CD4-positive, alpha-beta memory T cell (primary cell): ENCODE measurements at places on chromosomes 2 and 18. TPM values are rescaled to one million over a fixed set of nuclear protein-coding genes. Genes with fewer than 3 reads are reported as not detected.
A peak's percentile ranks its signal among the peaks of the same experiment; 100 is the strongest.

Gene OBSL1
- not detected for total RNA-seq

Gene WBP1
- total RNA-seq = 109 TPM

Gene SERPINB12
- not detected for total RNA-seq

Gene MYOM1
- total RNA-seq = 4.2 TPM

Gene EGR4
- not detected for total RNA-seq

Gene PCARE
- total RNA-seq = not detected

Gene NR4A2
- total RNA-seq = 2.1 TPM

Gene SH2D6
- total RNA-seq = 1.5 TPM

Gene LRRTM1
- total RNA-seq = not detected

Gene L3MBTL4
- 0.53 TPM for total RNA-seq

Gene CIB4
- not detected for total RNA-seq

DNA sequence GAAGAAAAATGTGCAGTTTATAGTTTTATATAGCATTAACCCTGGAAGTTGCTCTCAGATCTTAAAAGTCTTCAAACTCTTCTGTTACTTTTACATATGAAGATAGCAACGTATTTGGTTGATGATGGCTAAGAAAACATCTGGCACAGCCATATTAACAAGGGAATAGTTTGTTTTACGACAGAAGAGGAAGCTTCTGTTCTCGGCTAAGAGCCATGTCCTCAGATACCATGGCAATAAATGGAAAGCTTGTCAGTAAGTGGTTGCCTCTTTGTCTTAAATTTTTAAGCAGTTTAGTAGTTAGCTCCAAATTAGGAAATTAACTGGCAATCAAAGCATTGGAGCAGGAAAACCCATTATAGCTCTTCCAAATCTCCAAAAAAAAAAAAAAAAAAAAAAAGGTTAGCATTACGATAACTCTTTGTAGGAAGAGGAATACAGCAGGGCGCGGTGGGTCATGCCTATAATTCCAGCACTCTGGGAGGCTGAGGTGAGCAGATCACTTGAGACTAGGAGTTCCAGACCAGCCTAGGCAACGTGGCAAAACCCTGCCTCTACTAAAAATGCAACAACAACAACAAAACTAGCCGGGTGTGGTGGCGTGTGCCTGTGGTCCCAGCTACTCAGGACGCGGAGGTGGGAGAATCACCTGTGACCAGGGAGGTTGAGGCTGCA lies 4.5 kb upstream of the STON1 start:
- DNase-seq = no peak
- H3K4me1 ChIP-seq = peaks cover under 1% of the 10 kb centered on the region
- H3K36me3 ChIP-seq = no peaks in the 10 kb centered on the region
- no peak overlapping the region for H3K4me3 ChIP-seq

DNA sequence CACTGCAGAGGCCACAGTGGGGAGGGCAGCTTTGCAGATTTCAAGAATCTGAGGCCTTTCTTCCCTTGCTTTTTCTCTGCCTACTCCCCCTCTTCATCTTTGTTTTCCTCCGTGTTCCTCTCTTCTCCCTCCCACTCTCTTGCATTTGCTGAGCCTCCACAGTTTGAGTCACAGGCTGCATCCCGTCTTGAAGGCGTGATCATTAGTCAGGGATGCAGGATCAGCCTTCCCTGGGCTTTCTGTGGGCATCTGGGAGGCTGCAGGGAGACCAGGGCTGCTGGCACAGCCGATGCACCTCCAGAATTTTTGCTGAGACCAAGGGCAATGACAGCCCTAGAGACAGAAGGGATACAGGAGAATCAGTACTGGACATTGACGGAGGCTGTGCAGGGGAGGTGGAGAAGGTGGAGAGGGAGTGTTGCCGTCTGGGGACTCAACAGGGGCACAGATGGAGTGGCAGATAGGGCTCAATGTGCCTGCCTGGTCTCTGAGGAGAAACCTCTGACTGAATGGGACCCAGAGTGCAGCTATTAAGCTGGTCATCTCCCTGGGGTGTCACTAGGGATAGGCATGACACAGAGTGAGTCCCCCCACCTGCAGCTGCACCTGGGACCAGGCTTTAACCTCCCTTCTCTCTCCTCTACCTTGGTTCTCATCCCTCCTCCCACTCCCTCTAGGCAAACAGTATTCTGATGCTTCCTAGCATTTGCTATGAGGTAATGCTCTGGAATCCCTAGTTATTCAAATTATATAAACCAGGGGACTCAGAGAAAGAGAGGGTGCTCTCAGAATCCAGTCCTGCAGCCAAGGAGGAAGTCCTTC lies 29.0 kb upstream of the DNAJC27 start:
- no peaks in the 10 kb centered on the region for H3K27me3 ChIP-seq
- H3K27ac ChIP-seq = no peak overlapping the region
- no peak for DNase-seq
- no peaks in the 10 kb centered on the region for H3K36me3 ChIP-seq
- H3K4me1 ChIP-seq = no peaks in the 10 kb centered on the region
- H3K4me3 ChIP-seq = no peak overlapping the region

- peak overlapping the region; percentile 18 for H3K4me3 ChIP-seq
- H3K36me3 ChIP-seq = no peaks in the 10 kb centered on the region
- no peak for DNase-seq
Measured at GRCh38 chr2:136135462-136135861, 17.5 kb upstream of the CXCR4 start.

DNA sequence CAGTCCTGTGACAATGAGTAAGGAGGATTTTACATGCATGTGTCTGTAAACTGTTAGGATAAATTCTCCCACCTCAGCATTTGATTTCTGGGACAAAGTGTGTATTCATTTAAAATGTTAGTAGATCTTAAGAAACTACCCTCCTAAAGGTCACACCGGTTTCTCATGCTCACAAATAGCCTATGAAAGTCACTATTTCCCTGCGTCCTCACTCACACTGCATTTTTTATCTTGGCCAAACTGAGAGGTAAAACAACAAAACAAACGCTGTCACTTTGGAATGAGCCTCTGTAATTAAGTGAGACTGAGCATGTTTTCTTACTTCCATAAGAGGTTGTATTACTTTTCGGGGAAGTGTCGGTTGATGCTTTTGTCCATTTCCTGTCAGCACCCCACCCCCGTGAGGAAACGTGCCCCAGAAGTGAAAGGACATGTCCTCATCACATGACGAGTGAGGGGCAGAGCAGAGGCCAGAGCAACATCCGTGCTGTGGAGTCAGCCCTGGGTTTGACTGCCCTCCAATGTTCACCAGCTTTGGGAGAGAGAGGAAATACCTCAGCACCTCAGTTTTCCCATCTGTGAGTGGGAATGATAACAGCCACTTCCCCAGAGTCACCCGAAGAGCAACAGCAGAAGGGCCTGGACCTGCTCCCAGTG lies 3.1 kb downstream of the GYPC start:
- H3K36me3 ChIP-seq = no peaks in the 10 kb centered on the region
- H3K4me3 ChIP-seq = peak overlapping the region; percentile 70
- peak overlapping the region; percentile 78 for H3K27ac ChIP-seq
- no peaks in the 10 kb centered on the region for H3K27me3 ChIP-seq
- peak; percentile 62 for DNase-seq

GRCh38 chr18:7358989-7359726 lies 128.3 kb downstream of the LRRC30 start:
- no peak for DNase-seq
- no peaks in the 10 kb centered on the region for H3K4me1 ChIP-seq
- H3K27me3 ChIP-seq = no peaks in the 10 kb centered on the region
- H3K36me3 ChIP-seq = no peaks in the 10 kb centered on the region

- H3K36me3 ChIP-seq = no peaks in the 10 kb centered on the region
- no peak for DNase-seq
- H3K27me3 ChIP-seq = no peaks in the 10 kb centered on the region
Measured at GRCh38 chr2:15931950-15932349, 8.4 kb upstream of the MYCN start.

- no peak for DNase-seq
- H3K4me3 ChIP-seq = no peak overlapping the region
- H3K27me3 ChIP-seq = no peaks in the 10 kb centered on the region
- H3K4me1 ChIP-seq = no peaks in the 10 kb centered on the region
- H3K27ac ChIP-seq = no peak overlapping the region
- H3K36me3 ChIP-seq = no peaks in the 10 kb centered on the region
Measured at GRCh38 chr2:235286622-235287374, 207.0 kb upstream of the AGAP1 start.

DNA sequence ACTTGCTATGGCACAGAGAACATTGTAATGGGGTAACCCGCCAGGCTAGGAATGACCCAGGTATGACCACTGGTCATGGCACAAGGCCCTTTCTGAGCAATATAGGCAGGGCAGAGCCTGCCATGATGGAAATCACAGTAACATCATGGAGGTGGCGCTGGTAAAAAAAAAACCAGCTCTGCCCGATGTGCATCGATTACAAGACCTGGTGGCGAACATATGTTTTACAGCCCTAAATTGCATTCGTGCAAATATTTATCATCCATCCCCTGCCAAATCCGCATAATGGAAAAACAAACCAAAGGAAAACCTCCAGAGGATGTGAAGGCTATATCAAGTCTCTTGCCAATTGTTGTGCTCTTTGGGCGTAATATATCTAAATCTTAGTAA lies 60.6 kb downstream of the SEMA4F start:
- no peak overlapping the region for H3K4me3 ChIP-seq
- peaks cover 15% of the 10 kb centered on the region for H3K27me3 ChIP-seq
- no peak overlapping the region for H3K27ac ChIP-seq
- H3K36me3 ChIP-seq = no peaks in the 10 kb centered on the region

- DNase-seq = peak; percentile 41
- H3K27me3 ChIP-seq = no peaks in the 10 kb centered on the region
- peak overlapping the region; percentile 98 for H3K27ac ChIP-seq
- peaks cover 15% of the 10 kb centered on the region for H3K36me3 ChIP-seq
- peak overlapping the region; percentile 78 for H3K4me3 ChIP-seq
- peaks cover 52% of the 10 kb centered on the region for H3K4me1 ChIP-seq
Measured at GRCh38 chr2:234495251-234496054, 1.4 kb downstream of the ARL4C start.

- H3K27ac ChIP-seq = no peak overlapping the region
- H3K36me3 ChIP-seq = no peaks in the 10 kb centered on the region
- no peak for DNase-seq
- H3K27me3 ChIP-seq = no peaks in the 10 kb centered on the region
Measured at GRCh38 chr2:41414486-41415230, 633.2 kb upstream of the PKDCC start.

DNA sequence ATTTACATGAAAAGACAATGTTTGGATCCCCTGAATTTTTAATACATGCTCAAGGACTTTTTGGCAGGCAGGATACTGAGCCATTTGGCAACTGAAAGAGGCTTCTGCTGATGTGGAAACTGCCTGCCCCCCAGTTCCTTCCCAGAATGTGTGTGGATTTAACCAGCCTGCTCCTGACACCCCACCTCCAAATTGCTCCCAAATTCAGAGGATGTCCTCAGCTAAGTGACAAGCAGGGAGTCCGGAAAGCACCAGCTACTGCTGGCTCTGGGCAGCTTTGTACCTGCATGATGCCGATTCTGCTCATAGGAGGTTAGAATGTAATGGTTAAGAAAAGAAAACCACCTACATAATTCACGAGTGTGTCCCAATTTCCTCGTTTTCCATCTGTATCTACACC lies 197.5 kb downstream of the CDH20 start:
- no peak overlapping the region for H3K4me3 ChIP-seq
- H3K27me3 ChIP-seq = no peaks in the 10 kb centered on the region
- H3K4me1 ChIP-seq = no peaks in the 10 kb centered on the region
- DNase-seq = no peak
- no peak overlapping the region for H3K27ac ChIP-seq
- H3K36me3 ChIP-seq = no peaks in the 10 kb centered on the region

GRCh38 chr18:39057423-39058064 lies 1491.9 kb upstream of the CELF4 start:
- H3K36me3 ChIP-seq = no peaks in the 10 kb centered on the region
- no peaks in the 10 kb centered on the region for H3K27me3 ChIP-seq
- H3K27ac ChIP-seq = no peak overlapping the region
- no peaks in the 10 kb centered on the region for H3K4me1 ChIP-seq

DNA sequence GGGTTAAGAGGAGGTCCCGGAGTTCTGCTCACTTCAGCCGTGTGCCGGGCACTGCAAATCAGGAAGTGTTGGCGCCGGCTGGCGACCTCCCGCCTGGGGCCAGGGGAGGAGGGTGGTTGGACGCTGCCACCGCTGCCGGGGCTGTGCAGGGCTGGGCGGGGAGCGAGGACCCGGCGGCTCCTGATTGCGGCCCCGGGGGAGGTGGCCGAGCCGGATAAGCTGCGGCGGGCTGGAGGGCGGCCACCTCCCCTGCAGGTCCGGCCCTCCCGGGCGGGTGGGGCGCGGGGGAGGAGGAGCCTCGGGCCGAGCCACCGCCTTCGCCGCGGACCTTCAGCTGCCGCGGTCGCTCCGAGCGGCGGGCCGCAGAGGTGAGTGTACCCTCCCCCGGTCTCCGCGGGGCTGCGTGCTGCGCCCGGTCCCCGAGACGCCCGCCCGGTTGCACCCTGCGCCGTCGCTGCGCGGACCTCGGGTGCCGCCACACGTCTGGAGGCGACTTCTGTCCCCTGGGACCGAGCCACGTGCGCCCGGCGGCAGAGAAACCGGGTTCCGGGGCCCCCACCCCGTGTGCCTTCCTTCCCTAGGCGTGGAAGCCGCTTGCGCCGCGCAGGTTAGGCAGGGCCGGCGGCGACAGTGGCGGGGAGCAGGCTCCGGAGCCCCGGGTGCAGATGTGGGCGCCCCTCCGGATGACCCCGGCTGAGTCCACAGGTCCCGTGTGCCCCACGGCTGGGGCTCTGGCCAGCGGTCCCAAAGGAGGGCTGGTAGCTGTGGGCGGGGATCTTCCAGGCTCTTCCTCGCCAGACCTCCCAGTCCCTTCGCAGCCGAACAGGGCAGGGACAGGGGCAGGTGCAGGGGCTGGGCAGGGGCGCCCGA lies at the start of gene STEAP3:
TSS of gene STEAP3 (plus strand) at position 314 of the 870 bp plus-strand sequence. CDS start 7,179 bp downstream, outside the sequence.
- no peak within 1 kb of the TSS for H3K27ac ChIP-seq
- no peak within 1 kb of the TSS for H3K4me3 ChIP-seq
- no peaks in the 10 kb centered on the region for H3K27me3 ChIP-seq
- H3K4me1 ChIP-seq = no peaks in the 10 kb centered on the region

- no peak overlapping the region for H3K4me3 ChIP-seq
- no peaks in the 10 kb centered on the region for H3K27me3 ChIP-seq
- H3K4me1 ChIP-seq = no peaks in the 10 kb centered on the region
- no peak overlapping the region for H3K27ac ChIP-seq
- no peaks in the 10 kb centered on the region for H3K36me3 ChIP-seq
- DNase-seq = no peak
Measured at GRCh38 chr2:176601066-176601465, 331.8 kb downstream of the MTX2 start.

DNA sequence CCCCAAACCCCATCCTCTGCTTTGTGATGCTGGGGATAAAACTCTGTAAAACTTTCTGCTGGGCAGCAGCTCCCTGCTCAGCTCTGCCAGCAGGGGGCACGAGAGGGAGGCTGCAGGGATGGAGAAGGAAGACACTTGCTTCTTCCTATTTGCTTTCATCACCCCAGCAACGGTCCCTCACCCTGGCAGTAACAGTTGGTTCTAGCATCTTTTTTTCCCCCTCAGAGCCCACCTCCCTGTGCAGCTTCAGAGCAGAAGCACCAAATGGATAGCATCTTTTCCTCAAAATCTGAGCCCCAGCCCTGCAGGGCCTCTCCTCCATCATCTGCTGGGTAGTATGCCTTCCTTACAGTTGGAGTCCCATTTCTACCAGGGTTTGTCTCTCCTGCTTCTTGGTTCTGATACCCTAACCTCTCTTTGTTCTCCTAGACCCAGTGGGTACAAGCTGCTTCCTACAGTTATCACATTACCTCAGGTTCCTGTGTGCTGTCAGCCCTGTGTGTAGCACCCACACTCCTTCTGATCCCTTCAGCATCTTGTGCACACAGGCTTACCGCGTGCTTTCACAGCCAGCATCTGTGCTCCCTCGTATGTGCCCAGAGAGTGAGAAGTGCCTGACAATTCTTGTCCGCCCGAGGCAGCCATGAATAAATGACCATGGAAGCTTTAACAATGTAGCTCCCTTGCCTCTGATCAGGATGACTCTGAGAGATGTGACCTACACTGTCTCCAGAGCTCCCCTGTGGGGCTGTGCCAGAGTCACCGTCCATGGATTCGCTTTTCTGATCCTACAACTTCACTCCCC lies 14.5 kb downstream of the CKAP2L start:
- no peak overlapping the region for H3K4me3 ChIP-seq
- peak overlapping the region; percentile 22 for H3K27ac ChIP-seq
- H3K4me1 ChIP-seq = peaks cover 9% of the 10 kb centered on the region
- peak; percentile 77 for DNase-seq
- H3K27me3 ChIP-seq = no peaks in the 10 kb centered on the region
